ENCODE measurements at places on chromosomes 13 and 19. TPM values are rescaled to one million over a fixed set of nuclear protein-coding genes. Genes with fewer than 3 reads are reported as not detected.

Gene ZSCAN4
- not detected for polyA plus RNA-seq

Gene COX6B2
- polyA plus RNA-seq = 0.07 TPM

Gene ZNF587B
- 9.7 TPM for polyA plus RNA-seq

Gene RGS9BP
- 0.04 TPM for polyA plus RNA-seq

Gene TNNI3
- polyA plus RNA-seq = 1.3 TPM

Gene FFAR1
- polyA plus RNA-seq = not detected

Gene TMEM147
- polyA plus RNA-seq = 84.8 TPM

Gene ERICH4
- polyA plus RNA-seq = 112 TPM

Gene C19orf33
- polyA plus RNA-seq = 478 TPM

Gene PLIN5
- polyA plus RNA-seq = 0.27 TPM

GRCh38 chr13:40348096-40348679 is 318.3 kb downstream of the FOXO1 start:
- H3K36me3 ChIP-seq = no peaks in the 10 kb centered on the region
- no peak overlapping the region for H3K27ac ChIP-seq
- no peak for DNase-seq
- no peaks in the 10 kb centered on the region for H3K27me3 ChIP-seq

DNA sequence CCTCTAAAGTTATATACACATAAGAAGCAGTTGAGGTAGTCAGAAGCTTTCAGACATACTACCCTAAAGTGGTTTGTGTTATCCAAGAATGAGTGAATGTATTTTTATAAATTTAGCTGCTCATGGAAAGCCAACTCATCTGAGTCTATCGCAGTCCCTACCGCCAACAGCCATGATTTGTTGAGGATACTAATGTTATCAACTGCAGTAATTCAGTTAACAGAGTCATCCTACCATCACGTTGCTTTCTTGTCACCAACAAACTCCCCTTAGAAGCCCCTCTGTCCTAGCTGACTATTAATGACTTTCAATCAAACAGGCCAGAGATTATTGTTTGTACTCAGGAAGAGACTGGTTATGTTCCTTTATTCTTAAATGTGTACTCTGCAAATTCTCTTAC is 169.9 kb downstream of the DCT start:
- no peaks in the 10 kb centered on the region for H3K27me3 ChIP-seq
- H3K4me1 ChIP-seq = peaks cover 3% of the 10 kb centered on the region
- no peak overlapping the region for H3K27ac ChIP-seq
- H3K4me3 ChIP-seq = no peak overlapping the region

GRCh38 chr19:41868120-41868988 is 8.3 kb downstream of the RPS19 start:
- DNase-seq = peak; percentile 89
- no peaks in the 10 kb centered on the region for H3K27me3 ChIP-seq
- peaks cover 94% of the 10 kb centered on the region for H3K36me3 ChIP-seq
- no peak overlapping the region for H3K4me3 ChIP-seq
- peak overlapping the region; percentile 42 for H3K27ac ChIP-seq

- DNase-seq = no peak
- peaks cover 35% of the 10 kb centered on the region for H3K36me3 ChIP-seq
- H3K27me3 ChIP-seq = no peaks in the 10 kb centered on the region
- no peak overlapping the region for H3K27ac ChIP-seq
These were observed 19.0 kb downstream of the ZNF790 start for GRCh38 chr19:36819130-36819630.

DNA sequence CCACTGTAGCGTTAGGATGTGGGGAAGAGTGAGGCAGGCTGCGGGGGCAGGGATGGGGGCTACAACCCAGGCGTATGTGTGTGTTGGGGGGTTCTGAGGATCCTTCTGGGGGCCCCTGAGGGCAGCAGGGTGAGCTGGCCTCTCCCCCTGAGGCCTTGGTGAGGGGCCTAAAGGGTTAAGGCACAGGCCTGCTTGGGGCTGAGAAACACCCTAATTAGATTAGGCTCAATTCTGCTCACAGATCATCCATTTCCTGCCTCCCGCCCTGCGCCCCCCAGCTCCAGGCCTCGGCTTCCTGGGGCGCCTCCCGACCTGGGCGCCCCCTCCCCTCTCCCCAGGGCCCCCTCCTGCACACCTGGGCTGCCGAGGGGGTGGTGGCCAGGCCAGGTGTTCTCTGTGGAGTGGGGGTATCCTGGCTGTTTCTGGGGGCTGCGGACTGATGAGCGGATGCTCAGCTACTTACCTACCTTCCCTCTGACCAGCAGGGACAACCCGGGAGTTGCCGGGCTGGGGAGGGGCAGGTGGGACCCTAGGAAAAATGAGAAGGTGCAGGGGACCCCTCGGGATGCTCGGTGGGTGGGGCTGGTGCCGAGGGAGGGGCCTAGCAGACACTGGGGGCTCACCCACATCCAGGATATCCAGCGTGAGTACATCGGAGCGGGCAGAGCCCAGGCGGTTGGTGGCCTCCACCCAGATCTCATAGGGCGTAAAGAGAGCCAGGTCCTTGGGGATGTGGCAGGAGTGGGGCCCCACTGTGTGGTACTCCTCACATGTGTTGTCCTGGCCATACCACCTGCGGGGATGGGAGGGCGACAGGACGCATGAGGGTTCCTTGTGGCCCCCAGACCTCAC is 8.6 kb downstream of the CRLF1 start:
- H3K27ac ChIP-seq = no peak overlapping the region
- H3K36me3 ChIP-seq = no peaks in the 10 kb centered on the region
- H3K4me1 ChIP-seq = peaks cover 11% of the 10 kb centered on the region
- no peak for DNase-seq

DNA sequence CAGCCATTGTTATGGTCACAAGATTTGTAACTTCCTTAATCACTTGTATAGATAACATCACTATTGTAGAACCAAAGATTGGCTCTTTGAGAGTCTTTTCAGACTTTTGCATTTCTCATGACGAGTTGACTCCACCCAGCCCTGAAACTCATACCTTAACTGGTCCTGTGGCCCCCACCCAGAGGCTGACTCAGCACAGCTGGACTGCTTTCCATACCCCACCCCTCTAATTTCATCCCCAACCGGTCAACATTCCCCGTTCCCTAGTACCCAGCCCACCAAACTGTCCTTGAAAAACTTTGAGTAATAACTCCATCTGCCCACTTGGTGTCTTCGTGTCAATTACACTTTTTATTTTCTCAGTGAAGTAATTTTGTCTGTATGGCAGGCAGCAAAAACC is 32.1 kb upstream of the SLITRK1 start:
- H3K27ac ChIP-seq = no peak overlapping the region
- no peaks in the 10 kb centered on the region for H3K27me3 ChIP-seq
- no peak for DNase-seq
- H3K36me3 ChIP-seq = no peaks in the 10 kb centered on the region
- no peak overlapping the region for H3K4me3 ChIP-seq

- no peak for DNase-seq
- no peak overlapping the region for H3K4me3 ChIP-seq
- no peak overlapping the region for H3K27ac ChIP-seq
- H3K36me3 ChIP-seq = no peaks in the 10 kb centered on the region
These were observed 106.1 kb downstream of the IRS2 start for GRCh38 chr13:109680288-109680687.

DNA sequence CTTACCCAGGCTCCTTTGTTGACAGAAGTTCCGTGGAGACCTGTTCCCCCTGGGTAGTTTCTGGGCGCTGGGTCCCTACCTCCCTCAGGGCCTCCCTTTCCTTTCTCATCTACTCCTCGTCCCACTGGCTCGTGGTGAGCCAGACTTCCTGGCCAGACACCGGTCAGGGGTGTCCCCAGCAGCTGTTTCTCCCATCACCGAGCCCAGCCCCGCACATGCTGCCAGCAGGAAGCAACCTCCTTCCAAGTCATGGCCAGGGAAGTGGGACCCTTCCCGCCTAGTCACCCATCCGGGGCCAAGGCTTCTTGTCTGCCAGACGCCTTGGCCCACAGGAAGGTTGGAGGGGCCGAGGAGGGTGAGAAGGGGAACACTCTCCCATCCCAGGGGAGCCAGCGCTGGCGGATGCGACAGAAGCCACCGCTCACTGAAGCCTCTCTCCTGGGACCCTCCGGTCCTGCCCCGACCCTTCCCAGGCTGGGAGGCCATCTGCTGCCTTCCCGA is 5.7 kb downstream of the PAK4 start:
- no peaks in the 10 kb centered on the region for H3K36me3 ChIP-seq
- no peak for DNase-seq
- H3K4me3 ChIP-seq = no peak overlapping the region
- H3K27ac ChIP-seq = no peak overlapping the region
- H3K4me1 ChIP-seq = peaks cover 11% of the 10 kb centered on the region

DNA sequence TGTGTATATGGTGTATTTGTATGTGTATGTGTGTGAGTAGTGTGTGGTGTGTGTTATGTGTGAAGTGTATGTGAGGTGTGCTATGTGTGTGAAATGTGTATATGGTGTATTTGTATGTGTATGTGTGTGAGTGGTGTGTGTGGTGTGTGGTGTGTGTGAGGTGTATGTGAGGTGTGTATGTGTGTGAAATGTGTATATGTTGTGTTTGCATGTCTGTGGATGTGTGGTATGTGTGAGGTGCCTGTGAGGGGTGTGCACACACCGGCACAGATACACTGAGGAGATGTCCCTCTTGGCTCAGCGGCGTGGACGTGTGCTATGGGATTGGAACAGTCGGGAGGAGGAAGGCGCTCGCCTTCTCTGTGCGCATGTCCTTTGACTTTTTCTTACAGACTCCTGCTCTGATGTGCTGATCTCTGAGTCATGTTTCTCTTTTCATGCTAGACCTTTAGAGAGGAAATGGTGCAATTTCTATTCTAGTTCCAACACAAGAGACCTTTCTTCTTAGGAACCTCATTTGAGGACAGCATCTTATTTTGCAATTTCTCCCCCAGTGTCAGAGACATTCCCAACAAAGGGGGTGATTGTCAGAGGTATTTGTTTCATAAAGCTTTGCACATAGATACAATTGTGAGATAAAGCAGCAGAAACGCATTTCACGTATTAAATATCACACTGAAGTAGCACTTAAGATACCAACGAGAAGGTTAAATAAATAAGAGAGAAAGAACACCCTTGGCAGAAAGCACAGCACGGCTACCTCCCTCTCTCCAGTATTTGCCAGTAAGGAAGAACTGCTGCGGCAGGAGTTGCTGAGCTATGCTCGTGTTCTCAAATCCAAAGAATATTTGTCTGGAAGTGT is 11.3 kb upstream of the TNFRSF19 start:
- no peaks in the 10 kb centered on the region for H3K4me1 ChIP-seq
- no peaks in the 10 kb centered on the region for H3K27me3 ChIP-seq
- H3K4me3 ChIP-seq = no peak overlapping the region
- H3K27ac ChIP-seq = no peak overlapping the region
- no peak for DNase-seq

GRCh38 chr19:6588508-6589345 is 2.2 kb downstream of the CD70 start:
- DNase-seq = no peak
- H3K27me3 ChIP-seq = peaks cover 62% of the 10 kb centered on the region
- H3K4me1 ChIP-seq = no peaks in the 10 kb centered on the region
- no peak overlapping the region for H3K27ac ChIP-seq
- no peaks in the 10 kb centered on the region for H3K36me3 ChIP-seq
- no peak overlapping the region for H3K4me3 ChIP-seq

- peaks cover 21% of the 10 kb centered on the region for H3K27me3 ChIP-seq
- H3K4me3 ChIP-seq = no peak overlapping the region
- no peaks in the 10 kb centered on the region for H3K36me3 ChIP-seq
- no peaks in the 10 kb centered on the region for H3K4me1 ChIP-seq
- no peak for DNase-seq
These were observed 2.2 kb downstream of the ZIC2 start for GRCh38 chr13:99983499-99984401.

- no peaks in the 10 kb centered on the region for H3K27me3 ChIP-seq
- no peak overlapping the region for H3K4me3 ChIP-seq
- H3K4me1 ChIP-seq = no peaks in the 10 kb centered on the region
- no peak overlapping the region for H3K27ac ChIP-seq
These were observed 10.4 kb downstream of the ZNF91 start for GRCh38 chr19:23384858-23385257.

DNA sequence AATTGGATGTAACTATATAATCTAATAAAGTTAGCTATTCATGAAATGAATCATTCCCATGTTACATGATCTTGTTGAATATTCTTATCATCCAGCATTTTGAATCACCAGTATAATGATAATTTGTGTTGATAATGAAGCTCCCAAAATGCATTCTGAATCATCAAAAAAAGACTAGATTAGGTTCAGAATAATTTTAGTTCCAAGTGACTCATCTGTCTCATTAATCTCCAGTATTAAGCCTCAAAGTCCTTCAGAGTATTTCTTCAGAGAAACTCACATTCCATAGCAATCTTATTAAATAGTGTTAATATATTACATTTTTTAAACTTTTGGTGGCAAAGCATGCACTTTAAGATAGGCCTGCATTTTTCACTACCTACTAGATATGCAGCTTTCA is 207.5 kb downstream of the SLITRK5 start:
- H3K36me3 ChIP-seq = no peaks in the 10 kb centered on the region
- H3K4me3 ChIP-seq = no peak overlapping the region
- H3K4me1 ChIP-seq = no peaks in the 10 kb centered on the region
- no peaks in the 10 kb centered on the region for H3K27me3 ChIP-seq

DNA sequence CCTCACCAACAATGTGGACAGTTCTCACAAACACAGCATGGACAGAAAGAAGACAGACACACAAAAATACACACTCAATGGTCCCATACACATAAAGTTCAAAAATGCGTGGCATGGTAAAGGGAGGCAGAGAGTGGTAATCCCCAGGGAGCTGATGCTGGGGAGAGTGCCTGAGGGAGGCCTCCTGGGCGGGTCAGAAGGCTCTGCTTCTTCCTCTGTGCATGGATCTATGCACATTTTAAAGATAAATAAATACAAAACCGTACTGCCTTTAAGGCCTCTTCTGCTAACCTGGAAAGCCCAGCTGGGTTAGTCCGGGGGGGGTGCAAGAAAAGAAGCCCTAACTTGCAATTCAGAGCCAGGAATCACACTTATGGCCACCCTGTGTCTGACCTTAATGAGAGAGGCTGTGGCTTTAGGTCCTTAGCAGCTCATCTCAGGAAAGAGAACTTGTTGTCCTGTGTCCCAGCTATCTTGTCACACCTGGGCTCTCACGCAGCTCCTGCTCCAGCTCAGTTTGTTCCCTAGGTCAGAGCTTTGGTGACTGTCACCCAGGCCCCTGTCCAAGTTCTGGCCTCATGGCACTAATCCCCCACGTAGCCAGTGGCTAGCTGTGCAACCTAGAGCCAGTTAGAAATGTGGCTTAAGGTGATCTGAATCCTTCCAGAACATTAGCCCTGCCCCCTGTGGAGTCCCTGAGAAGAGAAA is 28.5 kb downstream of the POP4 start:
- no peak overlapping the region for H3K27ac ChIP-seq
- no peaks in the 10 kb centered on the region for H3K36me3 ChIP-seq
- H3K4me3 ChIP-seq = no peak overlapping the region
- no peaks in the 10 kb centered on the region for H3K27me3 ChIP-seq

GRCh38 chr19:30640252-30640965 is 268.2 kb downstream of the ZNF536 start:
- no peak for DNase-seq
- no peaks in the 10 kb centered on the region for H3K36me3 ChIP-seq
- no peak overlapping the region for H3K27ac ChIP-seq
- no peak overlapping the region for H3K4me3 ChIP-seq

Data from small intestine (tissue), 16 donors.